ENCODE measurements at places on chromosomes 13 and 19. TPM values are rescaled to one million over a fixed set of nuclear protein-coding genes. Genes with fewer than 3 reads are reported as not detected.

GRCh38 chr13:23472189-23472588 lies 38.7 kb upstream of the SACS start:
- no peaks in the 10 kb centered on the region for H3K36me3 ChIP-seq
- no peak overlapping the region for H3K27ac ChIP-seq
- no peaks in the 10 kb centered on the region for H3K4me1 ChIP-seq

GRCh38 chr13:31093145-31093885 lies 68.4 kb downstream of the HSPH1 start:
- H3K4me1 ChIP-seq, result no peaks in the 10 kb centered on the region
- H3K4me3 ChIP-seq, result no peak overlapping the region
- H3K27me3 ChIP-seq, result no peaks in the 10 kb centered on the region
- H3K36me3 ChIP-seq, result no peaks in the 10 kb centered on the region

- no peaks in the 10 kb centered on the region for H3K27me3 ChIP-seq
- DNase-seq, result no peak
- H3K36me3 ChIP-seq, result no peaks in the 10 kb centered on the region
- no peak overlapping the region for H3K27ac ChIP-seq
Observed at GRCh38 chr13:97848886-97849285, 104.6 kb upstream of the IPO5 start.

DNA sequence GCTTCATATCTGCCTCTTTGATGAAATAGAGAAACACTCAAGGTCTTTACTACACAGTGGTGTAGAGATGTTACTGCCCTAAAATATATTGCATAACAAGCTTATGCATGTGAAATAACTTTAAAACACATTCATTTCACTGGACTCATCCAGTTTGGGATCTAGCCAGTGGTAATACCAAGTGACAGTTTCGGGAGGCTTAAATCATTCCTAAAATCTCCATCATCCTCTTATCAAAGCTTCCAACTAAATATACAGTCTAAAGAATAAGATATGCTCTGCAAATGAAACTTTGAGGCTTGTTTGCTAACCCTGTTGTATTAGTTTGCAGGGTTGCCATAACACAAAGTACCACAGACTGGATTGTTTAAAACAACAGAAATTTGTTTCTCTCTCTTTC lies 52.8 kb downstream of the THSD1 start:
- DNase-seq, result no peak
- no peak overlapping the region for H3K27ac ChIP-seq
- H3K4me1 ChIP-seq, result no peaks in the 10 kb centered on the region
- no peak overlapping the region for H3K4me3 ChIP-seq
- H3K36me3 ChIP-seq, result no peaks in the 10 kb centered on the region

CSNK1A1L gene
- total RNA-seq, result not detected

SMG9 gene
- total RNA-seq, result 29.9 TPM

ZNF358 gene
- total RNA-seq, result 31.4 TPM

FBXO17 gene
- 21.0 TPM for total RNA-seq

All from SJSA1 (cell line).